Cortex of kidney (tissue), 1 donor: ENCODE measurements at places on chromosomes 16 and 17.

DNA sequence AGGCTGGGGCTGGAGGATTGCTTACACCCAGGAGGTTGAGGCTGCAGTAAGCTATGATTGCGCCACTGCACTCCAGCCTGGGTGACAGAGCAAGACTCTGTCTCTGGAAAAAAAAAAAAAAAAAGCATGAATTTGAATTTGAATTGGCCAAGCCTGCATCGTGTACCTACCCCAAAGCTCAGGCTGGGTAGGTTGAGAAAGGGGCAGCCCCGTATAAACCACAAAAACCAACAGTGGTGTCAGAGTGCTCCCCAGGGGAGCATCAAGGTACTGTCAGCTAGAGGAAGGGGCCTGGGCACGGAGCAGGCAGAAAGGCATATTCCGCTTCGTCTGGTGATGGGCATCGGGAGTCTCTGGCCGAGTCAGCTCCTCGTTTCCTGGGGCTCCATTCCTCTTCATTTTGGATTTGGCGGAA is 40.9 kb downstream of the RAP1GAP2 start:
- DNase-seq, result no peak

DNA sequence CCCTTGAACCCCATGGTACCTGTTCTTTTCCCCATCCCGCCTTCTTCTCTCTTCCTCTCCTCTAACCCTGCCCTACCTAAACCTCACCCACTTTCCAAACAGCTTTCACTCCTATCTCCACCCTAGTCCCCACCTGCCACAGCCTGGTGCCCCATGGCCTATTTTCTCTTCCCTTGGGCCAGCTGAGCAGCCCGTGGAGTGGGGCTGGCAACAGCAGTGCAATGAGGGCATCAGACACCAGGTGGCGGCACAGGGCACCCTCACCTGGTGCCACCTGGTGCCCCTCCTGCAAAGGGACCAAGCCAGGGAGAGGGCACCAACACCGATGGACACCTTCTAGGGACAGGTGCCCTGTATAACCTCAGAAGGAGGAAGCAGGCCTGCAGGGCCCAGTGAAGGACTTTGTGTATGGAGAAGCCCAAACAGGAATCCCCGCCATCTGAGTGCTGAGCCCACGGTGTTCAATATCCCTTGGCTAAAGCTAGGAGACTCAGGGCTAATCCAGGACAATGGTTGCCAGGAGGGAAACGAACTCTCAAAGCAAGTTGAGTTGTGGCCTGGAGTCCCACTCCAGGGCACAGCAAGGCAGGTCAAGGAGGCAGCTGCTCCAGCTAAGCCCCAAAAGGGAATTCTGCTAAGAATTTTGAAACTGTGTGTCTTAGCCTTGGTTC is 4.0 kb upstream of the ABCC3 start:
- no peak for DNase-seq

DNA sequence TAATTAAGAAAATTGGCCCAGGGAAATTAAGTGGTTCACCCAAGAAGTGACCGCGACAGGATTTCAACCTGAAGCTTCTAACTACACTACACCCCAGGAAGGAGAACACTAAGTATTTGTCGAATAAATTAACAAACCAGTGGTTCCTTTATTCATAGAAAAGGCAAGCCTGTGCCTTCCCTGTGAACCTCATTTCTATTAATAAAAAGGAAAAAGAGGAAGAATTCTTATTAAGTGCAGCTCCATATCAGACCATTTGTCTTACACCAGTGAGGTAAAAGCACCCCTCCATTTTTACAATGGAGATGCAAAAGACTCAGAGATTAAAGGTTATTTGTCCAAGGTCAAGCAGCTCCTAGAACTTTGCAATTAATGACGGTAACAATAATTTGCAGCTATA is 1.7 kb downstream of the COPS3 start:
- no peak for DNase-seq

DNA sequence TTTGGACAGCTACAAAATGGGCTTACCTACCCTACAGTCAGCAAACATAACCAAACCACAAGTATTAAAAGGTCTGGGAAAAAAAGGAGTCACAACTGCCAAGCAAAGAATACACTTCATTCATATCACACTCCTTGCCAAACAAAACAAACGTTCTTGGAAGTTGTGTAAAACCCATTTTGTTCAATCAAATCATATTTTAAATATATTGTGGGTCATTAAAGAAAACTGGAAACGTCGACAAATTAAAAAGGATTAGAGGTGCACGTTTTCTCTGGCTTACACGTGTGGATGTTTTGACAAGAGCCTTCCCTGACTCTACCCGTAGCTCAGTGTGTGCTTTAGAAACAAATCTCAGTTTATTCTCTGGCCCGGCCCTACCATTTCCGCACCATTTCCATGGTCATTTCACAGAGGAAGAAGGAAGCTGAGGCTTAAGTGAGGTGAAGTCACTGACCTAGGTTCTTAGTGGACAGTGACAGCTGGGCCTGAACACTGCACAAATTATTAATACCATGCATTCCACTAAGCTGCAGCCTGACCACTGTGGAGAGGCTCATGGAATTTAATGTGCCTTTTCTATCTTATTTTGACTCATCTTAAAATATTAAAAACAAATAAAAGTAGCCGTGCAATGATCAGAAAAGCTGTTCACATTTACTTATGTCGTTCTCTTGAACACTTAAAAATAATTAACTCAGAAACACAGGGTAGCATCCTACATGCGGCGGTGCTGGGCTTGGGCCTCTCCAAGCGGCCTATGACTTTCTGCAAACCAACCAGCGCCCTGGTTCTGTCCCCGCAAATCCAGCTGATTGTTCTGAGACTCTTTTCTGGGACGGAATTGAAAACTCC is 968 bp downstream of the CEP112 start:
- DNase-seq, result no peak

- no peak for DNase-seq
These were observed 24.6 kb upstream of the SHISA9 start for GRCh38 chr16:12876778-12877177.

- no peak for DNase-seq
These were observed 159.6 kb downstream of the PRKCA start for GRCh38 chr17:66462010-66462409.

DNA sequence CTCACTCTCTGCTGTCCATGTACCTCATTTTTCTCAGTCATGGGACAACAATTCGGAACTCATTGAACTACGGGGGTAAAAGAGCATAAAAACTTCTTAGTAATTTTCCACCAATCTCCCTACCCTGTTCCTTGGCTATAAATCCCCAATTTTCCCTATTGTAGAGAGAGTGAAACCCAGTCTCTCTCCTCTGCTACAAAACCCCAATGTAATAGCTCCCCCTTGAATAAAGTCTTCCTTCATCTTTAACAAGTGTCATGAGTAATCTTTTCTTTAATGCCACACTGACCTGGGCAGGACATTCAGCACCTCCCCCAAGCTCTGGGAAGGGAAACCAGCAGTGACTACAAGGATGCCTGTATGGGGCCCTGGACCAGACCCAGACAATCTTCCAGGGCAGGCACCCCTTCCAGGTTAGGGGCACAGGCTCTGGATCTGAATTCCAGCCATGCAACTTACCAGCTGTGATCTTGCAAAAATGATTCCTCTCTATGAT is 10.2 kb upstream of the EIF1 start:
- no peak for DNase-seq

DNA sequence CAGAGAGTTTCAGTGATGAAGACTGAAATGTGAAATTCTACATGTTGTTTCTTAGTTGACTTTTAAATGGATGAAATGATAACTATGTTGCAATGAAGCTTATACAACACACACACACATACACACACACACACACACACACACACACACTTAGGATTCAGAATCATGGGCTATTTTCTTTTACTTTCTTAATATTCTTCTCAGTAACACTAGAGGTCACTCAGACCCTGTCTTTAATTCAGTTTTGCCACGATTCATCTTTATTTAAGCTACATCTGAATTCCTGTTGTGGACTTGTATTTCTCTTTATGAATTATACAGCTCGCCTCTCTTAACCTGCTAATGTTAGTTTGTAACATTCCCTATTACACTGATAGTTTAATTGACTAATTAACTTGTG is 109.6 kb upstream of the GOT2 start:
- DNase-seq, result no peak

DNA sequence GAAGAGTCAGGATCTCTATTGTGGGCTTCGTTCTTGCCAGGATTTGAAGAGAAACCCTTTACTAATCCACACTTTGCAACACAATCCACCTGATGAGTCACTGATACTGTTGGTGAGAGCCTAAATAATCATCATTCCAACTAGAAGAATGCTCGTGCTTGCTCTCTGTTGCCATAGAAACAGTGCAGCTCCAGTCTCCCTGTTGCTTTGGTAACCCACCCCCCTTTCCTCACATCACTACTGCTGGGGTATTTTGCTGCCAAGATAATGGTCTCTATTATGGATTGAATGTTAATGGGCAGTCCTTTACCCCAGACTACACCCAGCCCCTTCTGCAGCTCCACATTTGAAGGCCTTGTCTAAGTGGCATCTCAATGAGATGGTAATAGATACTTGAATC is 190.4 kb downstream of the ABCC12 start:
- no peak for DNase-seq

DNA sequence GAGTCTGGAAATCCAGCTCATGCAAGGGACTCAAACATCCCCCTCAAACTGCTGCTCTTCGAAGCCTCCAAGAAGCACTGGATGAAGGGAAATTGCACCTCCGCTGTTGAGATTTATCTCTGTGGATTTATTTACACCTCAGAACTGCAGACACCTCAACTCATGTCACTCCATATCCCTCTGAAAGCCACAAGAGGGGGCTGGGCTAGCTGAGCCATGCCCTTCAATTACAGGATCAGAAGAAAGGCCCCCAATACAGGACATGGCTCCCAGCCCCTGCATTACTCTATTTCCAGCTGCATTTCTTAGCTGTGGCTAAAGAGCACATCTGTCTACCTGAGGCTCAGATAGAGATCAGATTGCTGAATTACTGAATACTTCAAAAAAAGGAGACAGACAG is 103.1 kb upstream of the DYNLRB2 start:
- no peak for DNase-seq

- DNase-seq, result no peak
These were observed 54.3 kb downstream of the SOCS1 start for GRCh38 chr16:11201498-11202259.
